Large intestine (tissue), 12 donors: ENCODE measurements at places on chromosomes 6 and 20.

- no peak for DNase-seq
Observed at GRCh38 chr20:38190936-38191371, 25.9 kb upstream of the TGM2 start.

GRCh38 chr20:43904827-43905177, 9.8 kb upstream of the TOX2 start:
- DNase-seq = no peak

DNA sequence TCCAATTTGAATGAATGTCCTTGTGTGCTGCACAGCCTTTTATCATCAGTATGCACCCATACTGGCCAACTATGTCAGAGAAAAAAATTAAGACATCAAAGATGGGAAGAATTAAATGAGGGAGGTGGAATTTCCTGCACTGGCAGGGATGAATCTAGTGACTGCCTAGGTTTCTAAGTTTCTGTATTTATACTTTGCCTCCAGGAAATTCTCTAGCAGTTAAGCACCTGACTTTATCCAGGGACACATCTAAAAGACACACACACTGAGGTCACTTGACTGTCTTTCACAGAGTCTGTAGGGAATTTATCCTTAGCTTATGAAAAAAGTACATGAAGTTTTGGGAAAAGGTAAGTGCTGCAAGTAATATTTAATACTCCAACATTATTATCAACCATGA, 636.5 kb upstream of the PTCHD4 start:
- DNase-seq = no peak

GRCh38 chr6:168099201-168100010, 20.4 kb upstream of the FRMD1 start:
- DNase-seq = no peak

DNA sequence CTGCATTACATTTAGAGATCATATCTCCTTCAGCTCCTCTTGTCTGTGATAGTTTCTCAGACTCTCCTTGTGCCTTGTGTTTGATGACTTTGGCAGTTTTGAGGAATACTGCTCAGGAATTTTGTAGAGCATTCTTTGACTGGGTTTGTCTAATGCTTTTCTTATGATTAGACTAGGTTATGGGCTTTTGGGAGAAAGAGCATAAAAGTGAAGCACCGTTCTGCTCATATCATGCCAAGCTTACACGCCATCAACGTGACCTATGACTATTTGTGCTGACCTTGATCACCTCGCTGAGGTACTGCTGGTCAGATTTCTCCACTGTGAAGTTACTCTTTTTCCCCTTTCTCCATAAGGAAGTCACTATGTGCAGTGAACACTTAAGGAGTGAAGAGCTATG, 256.0 kb downstream of the LY86 start:
- no peak for DNase-seq

DNA sequence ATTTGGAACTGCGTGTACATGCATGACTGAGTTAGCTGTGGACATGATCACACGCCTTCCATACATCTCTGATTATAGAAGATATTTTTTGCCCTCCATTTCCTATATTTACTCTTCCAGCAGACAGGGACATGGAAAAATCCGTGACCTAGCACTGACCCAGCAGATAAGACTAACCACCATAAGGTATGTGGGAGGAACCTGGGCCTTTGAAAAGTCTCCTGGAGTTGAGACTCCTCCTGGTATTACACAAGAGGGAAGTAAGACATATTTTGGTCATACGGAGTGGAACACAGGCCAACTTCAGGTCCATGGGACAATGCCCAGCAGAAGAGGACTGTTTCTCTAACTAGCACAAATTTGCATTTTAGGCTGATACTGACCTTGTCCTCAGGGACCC, 13.7 kb upstream of the SIRPB1 start:
- DNase-seq = no peak

DNA sequence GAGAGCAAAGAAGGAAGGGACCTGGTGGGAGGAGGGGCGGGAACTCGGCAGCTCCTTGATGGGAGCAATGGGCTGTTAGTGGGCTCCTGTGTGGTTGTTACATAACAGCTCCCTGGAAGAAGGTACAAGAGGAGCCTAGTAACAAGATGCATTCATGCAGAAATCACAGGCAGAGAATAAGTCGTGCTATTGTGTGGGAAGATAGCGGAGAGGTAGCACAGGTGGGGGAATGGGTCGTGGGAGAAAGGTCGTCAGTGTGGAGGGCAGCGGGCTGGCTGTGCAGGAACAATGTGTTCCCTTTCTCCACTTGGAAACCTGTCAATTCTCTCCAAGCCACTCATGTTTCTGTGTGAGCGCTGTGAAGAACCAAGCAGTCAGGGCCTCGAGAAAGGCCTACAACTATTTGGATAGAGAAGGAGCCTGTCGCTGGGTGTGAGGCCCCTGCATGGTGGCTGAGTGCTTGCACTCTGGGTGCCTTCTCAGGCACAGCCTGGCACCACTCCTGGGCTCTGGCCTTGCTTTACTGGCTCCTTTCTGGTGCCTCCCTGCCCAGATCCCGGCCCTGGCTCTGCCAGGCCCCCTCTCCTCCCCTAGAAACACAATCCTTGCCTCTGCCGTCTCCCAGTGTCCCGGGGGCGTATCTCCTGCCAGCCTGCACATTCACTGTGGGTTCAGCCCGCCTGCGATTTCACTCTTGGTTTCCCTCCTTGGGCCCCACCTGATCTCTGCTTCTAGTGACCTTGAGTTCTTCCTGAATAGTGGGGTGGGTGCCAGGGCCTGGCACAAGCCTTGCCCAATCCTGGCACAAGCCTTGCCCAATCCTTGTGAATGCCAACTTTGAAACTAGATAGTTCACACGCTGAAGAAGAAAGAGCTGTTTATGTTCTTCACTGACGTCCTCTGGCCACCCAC, 7.4 kb upstream of the FGD2 start:
- no peak for DNase-seq

- DNase-seq = no peak
Observed at GRCh38 chr6:158270389-158271127, 41.7 kb upstream of the TULP4 start.

DNA sequence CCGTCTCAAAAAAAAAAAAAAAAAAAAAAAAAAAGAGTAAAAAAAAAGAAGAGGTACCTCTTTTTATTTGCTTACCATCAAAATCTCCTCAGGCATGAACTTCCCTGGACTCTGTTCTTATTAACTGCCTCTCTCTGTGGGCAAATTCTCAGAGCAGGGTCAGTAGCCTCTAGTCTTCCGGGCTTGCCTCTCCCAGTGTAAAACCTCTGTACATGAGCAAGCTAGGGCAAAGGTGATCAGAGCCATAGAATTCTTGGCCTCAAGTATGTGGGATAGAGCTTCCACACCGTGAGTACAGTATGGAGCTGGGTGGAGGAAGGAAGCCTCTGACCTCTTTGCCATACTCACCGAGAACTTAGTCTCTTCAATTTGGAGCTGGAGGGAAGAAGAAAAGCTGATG, 58.5 kb downstream of the TRPC4AP start:
- peak; percentile 77 for DNase-seq

DNA sequence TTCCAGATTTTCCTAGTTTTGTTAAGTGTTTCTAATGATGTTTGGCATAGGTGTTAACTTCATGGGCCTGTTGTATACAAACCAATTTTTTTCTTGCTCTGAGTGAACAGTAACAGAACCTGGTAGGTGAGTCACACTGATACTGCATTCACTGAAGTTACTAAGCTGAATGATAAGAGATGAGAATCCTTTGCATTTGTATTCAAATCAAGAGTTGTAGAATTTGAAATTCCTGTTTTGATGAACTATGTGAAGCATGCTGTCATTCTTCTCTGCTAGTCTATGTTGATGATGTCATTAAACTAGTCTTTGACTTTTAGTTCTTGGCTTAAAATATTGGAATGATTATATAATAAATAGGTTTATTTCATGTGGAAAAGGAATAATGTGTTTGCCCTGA, 37.9 kb downstream of the PTPRA start:
- DNase-seq = no peak

- peak; percentile 52 for DNase-seq
Observed at GRCh38 chr6:31041372-31041974, 31.2 kb downstream of the MUC22 start.

DNA sequence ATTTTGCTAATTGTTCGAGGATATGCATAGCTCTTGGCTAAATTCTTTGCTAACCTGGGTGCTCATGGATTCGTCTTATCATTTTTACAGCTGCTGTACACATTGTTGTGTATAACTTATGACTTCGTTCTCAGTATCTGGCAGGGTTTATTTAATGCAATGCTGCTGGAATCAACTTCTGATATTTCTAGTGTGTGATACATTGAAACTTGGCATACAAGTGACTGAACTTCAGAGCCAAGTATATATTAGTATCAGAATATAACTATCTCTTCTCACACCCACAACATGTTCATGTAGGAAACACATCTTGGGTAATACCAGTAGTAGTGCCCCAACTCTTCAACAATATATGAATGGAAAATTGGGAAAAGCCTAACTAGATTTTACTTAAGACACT, 764.2 kb downstream of the TENT5A start:
- DNase-seq = no peak

GRCh38 chr6:114310053-114310452, 32.8 kb downstream of the HS3ST5 start:
- no peak for DNase-seq

GRCh38 chr20:14925300-14925699, 587.9 kb upstream of the FLRT3 start:
- no peak for DNase-seq

- no peak for DNase-seq
Observed at GRCh38 chr6:14645841-14646240, 528.3 kb downstream of the CD83 start.

DNA sequence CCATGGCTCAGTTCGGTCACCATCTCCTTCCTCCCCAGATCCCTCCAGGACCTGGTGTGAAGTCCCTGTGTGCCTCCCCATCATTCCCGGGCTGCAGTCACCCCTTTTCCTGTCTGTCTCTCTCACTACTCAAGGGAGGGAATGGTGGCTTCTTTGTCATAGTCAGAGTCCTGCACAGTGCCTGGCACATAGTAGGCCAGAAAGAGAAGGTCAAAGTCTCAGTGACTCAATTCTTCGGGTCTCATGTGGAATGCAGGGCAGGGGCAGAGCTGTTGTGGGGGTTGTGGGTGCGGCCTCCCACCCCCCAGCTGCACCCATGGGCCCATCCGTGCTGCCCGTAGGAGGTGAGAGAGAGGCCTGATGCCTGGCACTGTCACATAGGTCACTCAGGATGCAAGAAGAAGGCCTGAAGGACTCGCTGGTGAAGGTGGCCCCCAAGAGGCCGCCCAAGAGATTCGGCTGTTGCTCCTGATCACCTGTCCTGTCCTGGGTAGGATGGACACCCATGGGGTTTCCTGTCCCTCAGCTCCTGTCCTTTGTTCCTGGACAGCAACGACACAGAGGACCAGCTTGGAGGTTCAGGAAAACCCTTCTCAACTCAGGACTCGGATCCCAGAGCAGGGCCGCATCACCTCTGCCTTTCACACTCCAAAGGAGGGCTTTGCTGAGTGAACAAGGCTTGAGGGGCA, 34.1 kb downstream of the RAB44 start:
- DNase-seq = no peak

GRCh38 chr20:44886266-44886651, 754 bp downstream of the YWHAB start:
- no peak for DNase-seq

DNA sequence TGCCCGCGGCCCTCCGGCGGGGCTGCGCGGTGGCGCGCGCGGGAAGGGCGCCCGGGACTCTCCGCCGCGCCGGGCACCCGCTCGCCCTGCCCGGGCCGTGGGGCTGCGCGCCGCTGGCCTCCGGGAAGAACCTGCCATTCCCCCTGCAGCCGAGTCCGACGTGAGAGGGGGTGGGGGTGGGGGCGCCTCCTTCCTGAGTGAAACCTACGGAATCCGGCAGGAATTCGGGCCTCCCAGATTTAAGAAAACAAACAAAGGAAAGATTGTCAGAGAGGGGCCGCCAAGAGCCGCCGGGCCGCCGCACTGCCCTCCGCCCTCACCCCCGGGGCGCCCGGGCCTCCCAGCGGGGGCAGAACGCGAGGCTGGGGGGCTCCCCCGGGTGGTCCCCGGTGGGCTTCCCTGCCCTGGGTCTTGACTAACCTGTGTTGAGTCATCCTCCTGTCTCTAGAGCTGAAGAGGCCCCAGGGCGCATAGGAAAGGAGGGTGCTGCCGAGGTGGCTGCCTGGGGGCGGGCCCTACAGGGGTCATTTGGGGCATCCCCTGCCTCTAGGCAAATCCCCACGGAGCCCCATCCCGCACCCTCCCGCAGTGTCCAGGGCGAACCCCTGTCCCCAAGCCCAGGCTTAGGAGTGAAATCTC, 42.2 kb upstream of the FOXP4 start:
- no peak for DNase-seq

- DNase-seq = no peak
Observed at GRCh38 chr6:131640576-131640975, 3.5 kb downstream of the ENPP3 start.

DNA sequence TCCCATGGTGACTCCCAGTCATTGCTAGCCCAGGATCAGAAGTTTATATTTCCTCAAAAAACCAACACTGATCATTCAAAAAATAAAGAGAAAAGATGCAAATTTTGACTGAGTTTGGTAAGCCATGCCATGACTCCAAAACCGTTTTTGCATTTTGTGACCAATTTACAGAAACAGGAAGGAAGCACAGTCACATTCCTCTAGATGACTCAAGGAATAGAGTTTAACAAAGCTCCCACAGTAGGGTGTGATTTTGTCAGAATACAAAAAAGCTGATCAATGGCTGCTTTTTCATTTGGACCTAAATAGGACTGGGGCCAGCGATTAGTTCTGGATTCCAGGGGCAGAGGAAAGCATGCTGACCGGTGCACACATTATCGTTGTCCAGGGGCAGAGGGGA, 179.4 kb upstream of the AFDN start:
- DNase-seq = no peak

- no peak for DNase-seq
Observed at GRCh38 chr6:80022803-80023202, 18.4 kb downstream of the TTK start.
